ENCODE measurements at places on chromosomes 16 and 17.

GRCh38 chr16:79349803-79350202, 250.7 kb downstream of the MAF start:
- DNase-seq = no peak

GRCh38 chr17:76071531-76072147, 678 bp downstream of the SRP68 start:
- DNase-seq = no peak

DNA sequence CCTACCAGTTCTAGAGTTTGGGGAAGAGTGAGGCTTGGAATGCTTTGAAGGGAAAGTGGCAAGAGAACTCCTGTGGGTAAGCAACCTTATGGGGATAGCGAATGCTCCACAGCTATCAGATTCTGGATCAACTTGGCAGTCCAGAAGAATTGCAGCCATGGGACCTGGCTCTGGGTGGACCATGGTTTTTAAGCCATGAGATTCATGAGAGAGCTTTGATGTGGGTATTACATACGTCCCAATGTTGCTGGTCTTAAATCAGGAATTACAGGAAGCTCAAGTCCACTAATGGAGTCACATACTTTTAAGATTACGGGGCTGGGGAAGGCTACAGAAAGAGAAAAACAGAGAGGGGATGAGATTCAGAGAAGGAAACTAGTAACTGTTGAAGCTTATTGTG, 142.5 kb upstream of the ELAC2 start:
- DNase-seq = no peak

- DNase-seq = no peak
Observed at GRCh38 chr17:19578545-19578944, 44.9 kb downstream of the SLC47A1 start.

DNA sequence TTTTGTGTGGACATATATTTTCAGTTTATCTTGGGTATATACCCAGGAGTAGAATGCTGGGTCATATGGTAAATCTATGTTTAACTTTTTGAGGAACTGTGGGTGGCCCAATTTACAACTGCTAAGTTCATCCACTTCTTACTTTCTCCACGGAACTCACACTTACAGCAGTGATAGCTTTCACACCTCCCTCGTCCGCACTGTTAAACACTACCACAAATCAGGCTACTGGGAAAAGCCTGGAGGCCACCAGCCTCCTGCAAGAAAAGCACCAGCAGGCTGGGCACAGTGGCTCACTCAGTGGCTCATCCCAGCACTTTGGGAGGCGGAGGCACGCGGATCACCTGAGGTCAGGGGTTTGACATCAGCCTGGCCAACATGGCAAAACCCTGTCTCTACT, 14.7 kb upstream of the ZG16 start:
- DNase-seq = no peak

DNA sequence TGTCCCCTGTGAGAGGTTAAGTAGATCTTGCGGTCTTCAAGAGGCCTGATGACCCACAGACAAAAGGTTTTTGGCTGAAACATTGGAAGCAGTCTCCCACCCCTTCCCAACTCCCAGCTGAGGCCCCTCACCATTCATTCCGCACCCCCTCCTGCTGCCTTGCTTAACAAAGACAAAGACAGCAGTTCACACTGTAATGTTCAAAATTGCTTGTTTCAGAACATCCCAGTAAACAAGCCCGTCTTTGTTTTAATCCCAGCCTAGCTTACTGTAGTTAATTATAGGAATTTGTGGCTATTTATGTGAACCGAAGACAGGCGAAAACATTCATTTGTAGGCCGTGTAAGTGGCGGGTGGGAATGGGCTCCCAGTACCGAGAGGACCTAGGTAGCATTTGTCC, 55.7 kb downstream of the IRX5 start:
- DNase-seq = no peak

DNA sequence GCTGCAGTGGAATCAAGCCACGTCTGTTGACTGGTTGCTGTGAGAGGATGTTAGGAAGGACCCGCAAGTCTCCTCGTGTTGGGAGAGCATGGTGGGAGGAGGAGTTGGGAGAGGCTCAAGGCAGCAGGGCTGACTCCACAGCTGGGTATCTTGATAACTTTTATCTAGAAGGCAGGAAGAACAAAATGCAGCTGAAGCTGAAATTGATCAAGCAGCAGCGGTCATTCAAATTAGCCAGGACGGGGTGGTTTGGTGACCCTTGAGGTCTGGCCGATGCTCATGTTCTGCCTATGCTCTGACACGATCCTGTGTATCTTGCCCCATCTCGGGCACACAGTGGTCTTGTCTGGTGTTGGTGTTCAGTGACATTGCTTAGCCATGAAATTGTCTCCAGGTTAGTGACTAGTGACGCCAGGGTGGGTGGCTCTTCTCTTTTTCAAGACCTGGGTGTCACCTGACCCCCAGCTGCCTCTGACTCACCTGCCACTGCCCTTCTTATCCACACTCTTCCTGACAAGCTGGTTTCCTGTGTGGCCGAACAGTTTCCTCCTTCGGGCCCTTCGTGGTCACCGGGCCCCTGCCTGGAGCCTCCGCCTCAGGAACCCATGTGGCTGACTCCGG, 19.1 kb downstream of the NPTX1 start:
- DNase-seq = no peak

- peak; percentile 53 for DNase-seq
Observed at GRCh38 chr16:88856122-88856827, 472 bp downstream of the GALNS start.

- DNase-seq = no peak
Observed at GRCh38 chr17:41351177-41351576, 549 bp upstream of the KRT33A start.

DNA sequence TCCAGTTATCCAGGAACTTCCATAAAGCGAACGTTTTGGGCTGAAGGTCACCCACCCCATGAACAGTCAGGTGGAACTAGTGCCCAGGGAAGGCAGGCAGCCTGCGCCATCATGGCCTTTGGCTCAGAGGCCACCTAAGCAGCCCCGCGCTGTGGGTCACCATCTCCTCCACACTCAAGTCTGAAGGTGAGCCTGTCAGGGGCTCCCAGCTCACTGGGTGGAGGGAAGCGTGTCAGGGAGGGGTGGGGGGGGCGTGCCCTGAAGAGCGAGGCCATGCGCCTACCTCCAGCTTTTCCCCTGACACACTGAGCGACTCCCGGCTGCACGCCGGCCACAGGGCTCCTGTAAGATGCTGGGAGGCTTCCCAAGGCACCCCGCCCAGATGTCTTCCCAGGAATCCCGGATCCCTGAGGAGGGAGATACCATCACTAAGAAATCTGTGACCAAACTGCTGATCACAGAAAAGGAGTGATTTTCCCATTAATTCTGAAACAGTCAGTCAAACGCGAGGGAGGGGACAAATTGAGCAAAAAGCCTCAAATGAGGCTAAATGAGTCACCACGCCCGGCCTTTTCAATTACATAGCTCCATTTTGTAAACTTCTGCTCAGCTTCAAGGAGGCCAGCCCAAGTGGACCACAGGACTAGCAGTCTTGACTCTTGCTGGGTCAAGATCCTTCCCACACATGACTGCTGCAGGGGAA, 26.5 kb upstream of the SLC25A19 start:
- no peak for DNase-seq

DNA sequence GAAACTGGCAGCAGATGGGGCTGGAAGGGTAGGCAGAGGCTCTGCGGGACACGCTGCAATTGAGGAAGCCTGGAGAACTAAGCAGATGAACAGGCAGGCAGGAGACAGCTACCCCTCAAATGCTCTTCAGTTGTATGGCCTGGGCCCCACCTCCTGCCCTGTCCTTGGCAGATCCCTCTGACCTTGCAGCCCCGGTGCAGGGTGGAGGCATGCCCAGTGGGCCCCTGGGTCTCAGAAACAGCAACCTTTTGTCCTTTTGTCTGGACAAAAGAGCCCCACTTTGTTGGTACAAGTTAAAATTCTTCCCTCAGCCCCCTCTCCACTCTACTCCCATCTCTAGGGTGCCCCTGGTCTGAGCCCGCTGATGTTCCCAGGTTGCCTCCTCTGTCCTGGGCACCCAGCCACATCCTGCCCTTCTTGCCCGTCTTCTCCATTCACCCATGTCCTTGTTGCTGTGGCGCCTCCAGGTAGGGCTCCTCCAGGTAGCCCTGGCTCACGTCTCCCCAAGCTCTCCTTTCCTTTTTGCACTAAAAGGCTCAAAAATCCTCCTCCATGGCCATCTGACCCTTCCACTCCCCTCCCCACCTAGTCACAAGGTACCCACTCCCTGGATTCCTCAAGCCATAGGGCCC, 136.8 kb downstream of the CLEC16A start:
- no peak for DNase-seq

- no peak for DNase-seq
Observed at GRCh38 chr17:67659028-67659427, 58.7 kb upstream of the NOL11 start.

DNA sequence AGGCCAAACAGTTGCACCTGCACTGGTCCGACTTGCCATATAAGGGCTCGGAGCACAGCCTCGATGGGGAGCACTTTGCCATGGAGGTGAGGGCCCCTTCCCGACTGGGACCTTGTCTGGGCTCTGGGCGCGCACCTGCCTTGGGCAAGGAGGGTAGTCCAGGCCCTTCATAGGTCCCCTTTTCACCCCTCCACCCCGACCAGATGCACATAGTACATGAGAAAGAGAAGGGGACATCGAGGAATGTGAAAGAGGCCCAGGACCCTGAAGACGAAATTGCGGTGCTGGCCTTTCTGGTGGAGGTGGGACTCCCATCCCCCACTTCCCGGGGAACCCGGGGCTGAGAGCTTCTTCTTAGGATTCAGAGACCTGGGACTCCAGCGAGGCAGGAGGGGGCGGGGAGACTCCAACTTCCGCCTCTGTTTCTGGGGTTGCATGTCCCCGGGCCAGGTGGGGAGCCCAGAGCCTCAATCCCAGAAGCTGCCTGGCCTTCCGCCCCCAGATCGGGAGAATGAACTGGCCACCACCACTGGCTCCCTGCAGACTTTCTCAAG, 7.8 kb downstream of the CA4 start:
- DNase-seq = no peak

DNA sequence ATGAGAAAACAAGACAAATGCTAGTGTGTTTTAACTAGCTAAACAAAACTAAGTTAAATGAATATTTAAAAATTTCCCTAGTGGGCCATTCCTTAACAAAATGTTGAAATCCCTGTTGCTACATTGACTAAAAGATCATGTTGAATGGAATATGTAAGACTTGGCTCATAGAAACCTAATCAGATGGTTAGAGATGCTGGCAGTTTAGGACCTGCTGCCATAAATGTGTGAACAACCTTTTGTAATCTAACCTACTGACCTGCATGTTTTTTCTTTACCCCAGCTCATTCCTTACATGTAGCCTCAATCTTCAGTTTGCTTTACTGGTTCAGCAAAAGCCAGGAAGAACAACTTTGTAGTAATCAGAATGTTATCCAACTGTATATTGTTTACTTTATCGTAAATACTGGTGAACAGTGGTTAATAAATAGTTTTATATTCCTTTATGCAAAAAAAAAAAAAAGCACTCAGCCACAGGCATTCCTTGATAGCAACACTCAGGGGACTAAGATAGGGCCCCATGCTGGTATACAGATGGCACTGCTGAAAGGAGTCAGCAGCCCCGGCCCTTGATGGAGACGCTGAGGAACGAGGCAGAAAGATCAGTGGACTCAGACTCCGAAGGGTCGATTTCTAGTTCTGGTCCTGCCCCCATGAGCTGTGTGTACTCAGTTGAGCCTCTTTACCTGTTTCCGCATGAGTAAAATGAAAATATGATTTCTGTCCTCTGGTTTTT, 78.2 kb downstream of the MARF1 start:
- DNase-seq = no peak

- DNase-seq = no peak
Observed at GRCh38 chr16:48903039-48903438, 293.1 kb upstream of the N4BP1 start.

DNA sequence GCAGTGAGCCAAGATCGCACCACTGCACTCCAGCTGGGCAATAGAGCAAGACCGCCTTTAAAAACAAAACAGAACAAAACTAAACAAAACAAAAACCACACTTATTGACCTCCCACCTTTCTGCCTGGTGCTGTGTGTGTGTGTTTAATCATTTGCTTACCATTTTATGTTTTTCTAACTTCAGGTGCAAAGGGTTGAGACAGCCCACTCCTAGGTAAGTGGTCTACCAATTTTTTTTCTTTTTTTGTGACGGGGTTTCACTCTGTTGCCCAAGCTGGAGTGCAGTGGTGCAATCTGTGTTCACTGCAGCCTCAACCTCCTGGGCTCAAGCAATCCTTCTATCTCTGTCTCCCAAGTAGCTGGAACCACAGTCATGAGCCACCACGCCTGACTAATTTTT, 65.8 kb downstream of the SALL1 start:
- no peak for DNase-seq

GRCh38 chr17:77193653-77194052, 52.9 kb downstream of the SEC14L1 start:
- no peak for DNase-seq

DNA sequence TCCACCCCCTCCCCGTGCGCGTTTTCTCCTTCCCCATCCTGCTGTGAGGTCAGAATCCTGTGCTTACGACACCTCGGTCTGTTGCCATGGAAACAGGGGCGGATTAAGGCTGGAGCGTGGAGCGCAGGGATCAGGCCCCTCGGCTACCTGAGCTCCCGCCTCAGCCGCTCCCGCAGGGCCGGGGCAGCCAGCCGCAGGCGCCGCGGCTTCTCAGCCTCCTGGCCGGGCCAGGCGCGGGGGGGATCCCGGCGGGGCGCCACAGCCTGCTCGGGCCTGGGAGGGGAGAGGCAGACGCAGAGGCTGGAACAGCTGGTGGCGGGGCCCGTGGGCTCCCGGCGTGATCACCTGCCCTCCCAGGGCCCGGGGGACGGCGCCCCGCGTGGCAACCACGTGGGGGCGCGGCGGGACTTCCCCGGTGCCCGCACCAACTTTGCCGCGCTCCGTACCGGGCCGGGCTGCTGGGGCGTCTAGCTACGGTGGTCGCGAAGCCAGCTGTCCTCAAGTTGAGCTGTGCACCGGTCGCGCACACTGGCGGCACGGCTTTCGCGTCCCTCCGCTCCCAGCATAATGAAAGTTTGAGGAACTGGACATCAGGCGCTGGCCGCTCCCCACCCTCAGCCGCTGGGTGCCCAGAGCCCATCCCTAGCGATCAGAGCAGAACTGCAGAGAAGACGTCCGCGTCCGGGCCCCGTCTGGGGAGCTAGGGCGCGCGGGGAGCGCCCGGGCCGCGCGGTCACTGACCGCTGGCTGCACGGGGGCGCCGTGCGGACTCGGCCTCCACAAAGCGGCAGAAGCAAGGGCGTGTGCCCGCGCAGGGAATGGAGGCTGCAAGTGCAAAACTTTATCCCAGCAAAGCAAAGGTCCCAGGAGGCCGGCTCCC, 1.2 kb downstream of the RTN4RL1 start:
- peak; percentile 59 for DNase-seq

GRCh38 chr17:45018514-45018847, 33.0 kb downstream of the DCAKD start:
- DNase-seq = no peak

- DNase-seq = no peak
Observed at GRCh38 chr16:873243-873661, 72.7 kb upstream of the GNG13 start.

GRCh38 chr17:42163113-42163512, 8.3 kb upstream of the RAB5C start:
- no peak for DNase-seq

GRCh38 chr16:9372934-9373890, 281.8 kb downstream of the HAPSTR1 start:
- DNase-seq = no peak

- DNase-seq = no peak
Observed at GRCh38 chr16:79754501-79754900, 154.0 kb upstream of the MAF start.

GRCh38 chr16:80023865-80024264, 423.3 kb upstream of the MAF start:
- DNase-seq = no peak

GRCh38 chr16:88504489-88505404, 51.7 kb downstream of the ZFPM1 start:
- DNase-seq = no peak

Data from CD8-positive, alpha-beta T cell (primary cell).